Right lung (tissue), 10 donors: ENCODE measurements at places on chromosomes 16 and 17. TPM values are rescaled to one million over a fixed set of nuclear protein-coding genes. Genes with fewer than 3 reads are reported as not detected.

ANKFN1 gene
- 1.1 TPM for polyA plus RNA-seq

RMI2 gene
- polyA plus RNA-seq: 19.9 TPM

DNA sequence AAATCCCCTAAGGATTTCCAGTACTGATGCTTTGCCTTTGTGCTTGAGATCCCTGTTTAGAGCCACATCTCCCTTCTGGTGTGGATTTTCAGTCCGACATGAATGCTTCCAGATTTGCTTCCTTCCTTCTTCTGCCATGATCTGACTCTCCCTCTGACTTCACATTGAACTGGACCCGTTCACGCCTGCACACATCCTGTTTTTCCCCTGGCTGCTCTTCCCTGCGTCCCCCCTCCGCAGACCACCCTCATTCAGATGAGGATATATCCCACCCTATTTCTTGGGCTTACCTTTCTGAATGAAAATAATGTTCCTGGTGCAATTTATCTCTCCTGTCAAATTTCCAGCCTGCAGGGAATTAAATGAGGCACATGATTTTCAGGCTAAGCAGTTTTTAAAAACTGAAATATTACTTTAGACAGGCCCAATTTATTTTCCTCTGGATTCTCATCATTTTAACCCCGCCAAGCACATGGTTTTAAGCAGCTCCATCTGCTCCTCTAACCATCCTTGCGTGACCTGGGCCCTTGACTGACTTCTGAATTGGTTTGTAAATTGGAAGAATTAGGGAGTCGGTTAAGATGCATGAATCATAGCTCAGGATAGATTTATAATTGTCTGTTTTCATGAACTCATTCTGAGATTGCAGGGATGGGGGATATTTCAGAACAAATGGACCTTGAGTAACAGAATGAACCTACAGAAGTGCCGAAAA is 59.2 kb downstream of the BMERB1 start:
- DNase-seq: no peak

GRCh38 chr16:89506791-89507191 is 1.4 kb upstream of the SPG7 start:
- no peak for DNase-seq

STAC2 gene
- polyA plus RNA-seq: 0.18 TPM

DNA sequence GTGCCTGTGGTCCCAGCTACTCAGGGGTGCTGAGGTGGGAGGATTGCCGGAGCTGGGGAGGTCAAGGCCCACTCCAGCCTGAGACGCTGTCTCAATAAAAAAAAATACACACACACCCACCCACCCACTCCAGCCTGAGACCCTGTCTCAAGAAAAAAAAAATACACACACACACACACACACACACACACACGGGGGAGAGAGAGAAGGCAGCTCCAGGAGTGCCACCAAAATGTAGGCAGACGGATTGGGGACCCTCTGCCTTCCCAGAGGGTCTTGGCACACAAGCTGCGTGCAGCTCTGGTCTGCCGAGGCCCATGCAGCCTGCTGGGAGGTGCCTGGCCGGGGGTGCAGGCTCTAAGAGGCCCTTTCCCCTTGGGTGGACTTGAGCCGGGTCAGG is 5.9 kb upstream of the NUDT16L1 start:
- no peak for DNase-seq

GRCh38 chr17:43430936-43431713 is 32.3 kb downstream of the ARL4D start:
- DNase-seq: no peak

SENP3 gene
- polyA plus RNA-seq: 71.4 TPM
